ENCODE measurements at places on chromosomes 7 and 10.

DNA sequence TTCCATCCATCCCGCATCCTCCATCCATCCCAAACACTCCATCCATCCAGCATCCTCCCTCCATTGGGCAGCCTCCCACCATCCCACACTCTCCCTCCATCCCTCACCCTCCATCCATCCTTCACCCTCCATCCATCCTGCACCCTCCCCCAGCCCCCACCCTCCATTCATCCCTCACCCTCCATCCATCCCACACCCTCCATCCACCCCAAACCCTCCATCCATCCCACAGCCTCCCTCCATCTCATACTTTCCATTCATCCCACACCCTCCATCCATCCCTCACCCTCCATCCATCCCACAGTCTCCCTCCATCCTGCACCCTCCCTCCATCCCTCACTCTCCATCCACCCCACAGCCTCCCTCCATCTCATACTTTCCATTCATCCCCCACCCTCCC lies 60.4 kb downstream of the FOXI2 start:
- DNase-seq = no peak

DNA sequence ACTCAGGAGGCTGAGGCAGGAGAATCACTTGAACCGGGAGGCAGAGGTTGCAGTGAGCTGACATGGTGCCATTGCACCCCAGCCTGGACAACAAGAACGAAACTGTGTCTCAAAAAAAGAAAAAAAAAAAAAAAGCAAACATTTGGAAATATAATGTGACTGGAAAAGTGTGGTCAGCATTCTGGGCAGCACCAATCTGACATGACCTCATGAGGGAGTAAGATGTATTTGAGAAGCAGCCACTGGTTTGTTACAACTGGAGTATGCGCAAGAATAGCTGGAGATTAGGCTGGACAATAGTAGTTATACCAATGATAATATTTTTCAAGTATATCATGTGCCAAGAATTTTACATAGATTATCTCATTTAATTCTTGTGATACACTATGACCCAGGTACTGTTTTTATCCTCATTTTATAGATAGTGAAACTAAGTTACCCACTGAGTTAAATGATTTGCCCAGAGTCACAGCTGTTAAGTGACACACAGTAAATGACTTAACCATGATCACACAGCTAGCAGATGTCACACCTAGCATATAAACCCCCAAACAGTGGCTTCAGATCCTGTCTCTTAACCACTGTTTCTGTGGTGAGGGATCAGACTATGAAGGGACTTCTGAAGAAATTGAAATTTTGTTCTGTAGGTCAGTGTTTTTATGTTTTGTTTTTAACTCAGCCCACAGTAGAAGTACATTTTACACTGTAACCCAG lies 11.1 kb downstream of the MCU start:
- peak; percentile 39 for DNase-seq

DNA sequence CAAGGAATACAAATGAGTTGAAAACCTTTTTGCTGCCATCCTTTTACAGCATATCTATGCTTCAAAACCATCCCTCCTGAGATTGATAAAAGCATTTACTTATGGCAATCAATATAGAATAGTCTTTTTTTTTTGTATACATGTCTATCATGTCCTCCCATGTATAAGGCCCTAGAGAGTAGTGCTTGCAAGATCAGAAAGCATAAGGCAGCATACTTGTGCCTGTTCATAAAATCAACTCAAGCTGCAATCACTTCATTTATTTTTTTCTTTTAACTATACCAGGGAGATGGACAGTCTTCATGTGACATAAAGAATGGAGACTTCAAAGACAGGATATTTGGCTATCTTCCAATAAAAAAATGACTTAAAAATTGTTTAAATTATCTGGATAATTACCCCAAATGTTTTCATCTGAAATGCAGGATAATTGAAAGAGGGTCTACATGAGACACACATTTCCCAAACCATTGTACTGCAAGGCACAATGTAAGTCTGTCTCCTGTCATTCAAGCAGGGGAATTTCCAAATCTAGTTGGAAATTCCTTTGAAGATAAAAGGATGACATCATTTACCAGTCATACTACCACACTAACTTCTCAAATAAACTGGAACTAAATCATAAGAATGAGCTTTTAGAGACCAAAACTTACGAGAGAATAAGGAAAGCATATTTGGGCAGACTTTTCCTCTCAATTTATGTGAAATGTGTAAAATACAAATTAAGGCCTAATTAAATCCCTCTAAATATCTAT lies 22.5 kb downstream of the LRRN3 start:
- DNase-seq = peak; percentile 52

- DNase-seq = peak; percentile 24
Observed at GRCh38 chr10:78964952-78965633, 103.7 kb upstream of the ZMIZ1 start.

GRCh38 chr10:94890264-94891022 lies 48.0 kb upstream of the CYP2C9 start:
- no peak for DNase-seq

DNA sequence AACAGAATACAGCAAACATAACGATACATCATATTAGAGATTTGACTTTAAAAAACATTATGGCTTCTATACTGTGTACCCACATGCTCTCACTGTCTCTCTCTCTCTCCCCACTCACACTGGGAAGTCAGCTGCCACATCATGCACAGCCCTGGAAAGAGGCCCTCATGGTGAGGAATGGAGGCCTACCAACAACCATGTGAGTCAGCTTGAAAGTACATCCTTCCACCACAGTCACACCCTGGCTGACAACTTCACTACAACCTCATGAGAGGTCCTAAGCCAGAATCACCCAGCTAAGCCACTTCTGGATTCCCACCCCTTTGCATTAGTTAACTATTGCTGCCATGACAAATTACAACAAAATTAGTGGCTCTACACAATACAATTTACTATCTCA lies 23.3 kb upstream of the GPR22 start:
- DNase-seq = peak; percentile 50

- no peak for DNase-seq
Observed at GRCh38 chr7:2702594-2702957, 14.6 kb downstream of the AMZ1 start.

Data from fibroblast of skin of right quadriceps (primary cell).